ENCODE measurements at places on chromosomes 16 and 17.

DNA sequence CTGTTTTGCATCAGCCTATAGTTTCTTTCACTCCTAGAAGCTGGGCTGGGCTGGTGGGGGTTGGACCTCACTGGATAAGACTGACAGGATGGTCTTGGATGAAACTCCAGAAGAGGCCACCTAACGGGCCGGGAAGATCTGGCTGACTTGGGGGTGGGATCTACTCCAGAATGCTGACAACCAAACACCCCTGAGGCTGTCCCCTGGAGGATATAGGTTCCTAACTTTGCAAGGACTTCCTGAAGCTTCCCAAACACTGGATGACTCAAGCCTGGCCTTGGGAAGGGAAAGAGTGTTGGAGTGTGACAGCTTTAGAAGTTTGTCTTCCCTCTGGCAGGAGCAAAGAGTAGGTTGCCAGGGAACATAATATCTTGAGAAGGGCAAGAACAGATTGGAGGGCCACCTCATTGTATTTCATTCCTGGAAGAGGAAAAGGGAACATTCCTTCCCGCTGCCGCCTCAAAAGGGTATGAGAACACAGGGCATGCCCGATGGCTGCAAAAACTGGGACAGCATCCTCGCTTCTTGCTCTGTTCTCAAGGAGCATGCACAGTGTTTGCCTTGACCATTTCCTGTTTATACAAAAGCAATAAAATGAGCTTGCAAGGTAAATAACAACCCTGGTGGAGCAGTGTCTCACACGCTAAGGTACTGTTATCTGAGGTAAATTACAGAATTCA, 6.8 kb upstream of the CYB5B start:
- DNase-seq = peak; percentile 39

- no peak for DNase-seq
Observed at GRCh38 chr17:12388226-12388625, 277.5 kb upstream of the MYOCD start.

DNA sequence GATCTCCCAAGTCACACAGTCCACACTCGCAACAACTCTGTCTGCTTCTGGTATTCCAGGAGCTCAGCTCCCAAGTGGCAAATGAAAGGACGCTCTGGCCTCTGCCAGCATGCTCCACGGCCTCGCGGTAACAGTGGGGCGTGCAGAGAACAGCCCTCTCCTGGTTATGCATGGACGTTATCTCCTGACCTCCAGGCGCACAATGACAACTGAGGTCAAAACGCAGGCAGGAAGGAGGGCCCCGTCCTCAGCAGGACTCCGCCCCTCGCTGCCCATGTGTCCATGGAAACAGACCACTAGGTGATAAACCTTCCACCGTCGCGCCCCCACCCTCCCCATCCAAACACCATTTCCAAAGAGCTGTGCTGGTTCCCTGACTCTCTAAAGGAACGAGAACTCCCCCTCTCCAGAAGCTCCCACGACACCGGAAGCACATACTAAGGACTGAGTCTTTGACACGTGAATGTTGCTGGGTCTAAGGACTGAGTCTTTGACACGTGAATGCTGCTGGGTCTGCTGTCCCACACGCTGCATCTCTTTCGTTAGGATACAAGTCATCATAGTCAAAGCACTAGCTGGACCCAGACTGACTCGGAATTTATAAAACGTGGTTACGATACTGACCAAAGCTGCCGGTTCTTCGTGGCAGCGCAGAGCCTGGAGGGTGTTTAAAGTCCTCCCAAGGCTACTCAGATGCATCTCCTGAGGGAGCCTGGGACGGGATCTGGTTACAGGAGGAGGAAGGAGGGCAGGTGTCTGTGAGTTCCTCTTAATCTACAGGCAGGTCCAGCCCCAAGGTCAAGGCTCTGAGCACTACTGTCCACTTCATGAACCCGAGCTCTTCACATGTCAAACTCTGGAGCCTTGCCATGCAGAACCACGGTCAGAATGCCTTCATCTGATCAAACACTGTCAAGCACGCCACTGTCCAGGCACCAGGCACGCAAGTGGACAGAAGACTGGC, 43.9 kb downstream of the KLHDC4 start:
- no peak for DNase-seq

GRCh38 chr17:20224379-20224778, 215.2 kb downstream of the SPECC1 start:
- no peak for DNase-seq

DNA sequence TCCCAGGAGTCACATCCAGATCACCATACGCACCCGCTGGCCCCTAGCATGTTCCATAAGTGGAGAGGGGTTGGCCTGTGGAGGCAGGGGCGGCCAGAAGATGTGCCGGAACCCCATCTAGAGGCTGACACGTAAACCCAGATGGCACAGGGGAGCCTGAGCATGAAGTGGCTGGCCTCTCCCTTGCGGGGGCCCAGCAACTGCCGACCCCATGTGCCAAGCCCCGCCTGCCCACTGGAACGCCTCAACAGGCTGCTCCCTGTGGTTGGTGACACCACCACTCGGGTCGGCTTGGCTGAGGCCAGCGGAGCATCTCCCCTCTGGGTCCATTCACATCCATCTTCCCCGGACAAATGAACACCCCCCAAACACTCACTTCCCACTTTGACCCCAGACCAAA, 9.5 kb downstream of the BCAR1 start:
- DNase-seq = no peak

DNA sequence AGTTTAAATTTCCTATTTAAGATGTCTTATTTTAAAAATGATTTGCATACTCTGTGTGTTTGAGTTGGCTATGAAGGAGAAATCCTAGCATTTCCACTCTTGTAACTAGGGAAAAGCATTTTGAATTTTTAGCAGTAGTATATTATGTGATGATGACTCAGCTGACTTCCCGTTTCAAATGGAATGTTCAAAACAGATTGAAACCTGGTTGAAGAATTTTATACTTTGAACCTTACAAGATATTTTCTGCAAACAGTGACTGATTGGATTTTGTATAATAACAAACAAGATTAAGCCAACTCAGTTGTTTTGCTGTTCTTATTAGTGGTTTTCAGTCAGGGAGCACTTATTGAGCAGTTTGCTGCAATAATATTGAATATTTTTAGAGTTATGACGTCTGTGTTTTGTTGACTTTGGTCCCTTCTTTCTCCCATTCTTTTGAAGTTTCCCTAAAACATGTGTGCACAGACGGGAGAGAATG, 8.0 kb downstream of the TNRC6A start:
- DNase-seq = no peak

GRCh38 chr17:58956997-58957724, 149.5 kb downstream of the TRIM37 start:
- DNase-seq = no peak

DNA sequence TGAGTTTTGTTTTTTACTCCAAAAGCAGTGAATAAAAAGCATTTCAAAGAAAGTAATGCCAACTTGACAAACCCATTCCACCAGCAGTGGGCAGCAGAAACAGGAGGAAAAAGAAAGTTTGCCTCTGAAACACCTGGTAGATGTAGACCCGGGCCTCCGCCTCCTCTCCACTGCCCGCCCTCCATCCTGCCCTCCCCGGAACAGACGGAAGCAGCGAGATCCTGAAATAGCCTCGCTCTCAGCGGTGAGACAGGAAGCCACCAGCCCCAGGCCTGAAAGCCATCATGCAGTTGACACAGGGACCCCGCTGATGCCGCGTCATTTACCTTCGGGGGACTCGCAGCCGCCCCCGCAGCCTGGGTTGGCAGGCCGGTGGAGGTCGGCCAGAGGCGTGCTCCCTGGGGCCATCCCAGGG, 67.8 kb downstream of the C16orf78 start:
- no peak for DNase-seq

GRCh38 chr16:81813648-81814047, 34.6 kb downstream of the PLCG2 start:
- DNase-seq = no peak

GRCh38 chr16:74991593-74992403, 6.9 kb upstream of the WDR59 start:
- no peak for DNase-seq

GRCh38 chr16:56944954-56945839, 13.3 kb downstream of the HERPUD1 start:
- no peak for DNase-seq

DNA sequence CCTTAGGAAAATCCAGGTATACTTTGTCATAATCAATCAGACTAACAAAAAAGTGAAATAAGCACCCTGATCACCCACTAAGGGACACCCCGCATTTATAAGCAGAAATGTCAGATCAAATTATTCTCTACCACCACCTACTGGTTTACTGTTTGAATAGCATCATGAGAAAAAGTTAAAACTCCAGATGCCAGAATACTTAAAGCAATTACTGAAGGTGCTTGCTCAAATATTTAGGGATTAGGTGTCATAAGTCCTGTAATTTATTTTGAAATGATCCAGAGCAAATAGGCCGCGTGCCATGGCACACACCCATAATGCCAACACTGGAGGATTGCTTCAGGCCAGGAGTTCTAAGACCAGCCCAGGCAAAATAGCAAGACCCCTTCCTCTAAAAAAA, 2.3 kb downstream of the TOP2A start:
- DNase-seq = no peak

DNA sequence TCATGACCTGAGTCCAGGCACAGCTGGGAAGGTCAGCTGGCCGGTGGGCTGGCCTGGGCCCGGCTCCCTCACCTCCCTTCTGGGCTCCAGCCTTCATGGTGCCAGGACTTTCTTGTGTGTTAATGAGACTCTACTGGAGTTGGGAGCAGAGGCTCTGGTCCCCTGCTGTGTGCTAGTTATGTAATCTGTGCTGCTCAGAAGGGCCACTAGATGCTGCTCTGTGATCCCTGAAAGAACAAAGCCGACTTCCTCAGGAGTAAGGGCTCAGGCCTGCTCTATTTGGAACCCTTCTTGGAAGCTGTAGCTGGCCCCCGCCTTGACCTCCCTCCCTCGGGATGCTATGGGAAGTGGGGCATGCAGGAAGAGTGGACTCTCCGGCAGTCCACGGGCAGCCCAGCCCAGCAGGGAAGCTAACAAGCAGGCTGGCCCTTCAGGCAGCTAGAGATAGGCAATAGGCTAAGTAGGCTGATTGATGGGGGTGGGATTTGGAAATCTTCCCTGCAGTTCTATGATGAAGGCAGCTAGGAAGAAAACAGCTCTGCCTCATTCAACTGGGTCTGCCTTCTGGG, 3.3 kb upstream of the CDK5R1 start:
- DNase-seq = peak; percentile 74
